ENCODE measurements at places on chromosomes 11 and 22. TPM values are rescaled to one million over a fixed set of nuclear protein-coding genes. Genes with fewer than 3 reads are reported as not detected.

- DNase-seq, result no peak
Observed at GRCh38 chr11:96162816-96163499, 180.0 kb downstream of the MAML2 start.

GRCh38 chr11:73177778-73178539, 35.8 kb upstream of the FCHSD2 start:
- DNase-seq, result no peak

DNA sequence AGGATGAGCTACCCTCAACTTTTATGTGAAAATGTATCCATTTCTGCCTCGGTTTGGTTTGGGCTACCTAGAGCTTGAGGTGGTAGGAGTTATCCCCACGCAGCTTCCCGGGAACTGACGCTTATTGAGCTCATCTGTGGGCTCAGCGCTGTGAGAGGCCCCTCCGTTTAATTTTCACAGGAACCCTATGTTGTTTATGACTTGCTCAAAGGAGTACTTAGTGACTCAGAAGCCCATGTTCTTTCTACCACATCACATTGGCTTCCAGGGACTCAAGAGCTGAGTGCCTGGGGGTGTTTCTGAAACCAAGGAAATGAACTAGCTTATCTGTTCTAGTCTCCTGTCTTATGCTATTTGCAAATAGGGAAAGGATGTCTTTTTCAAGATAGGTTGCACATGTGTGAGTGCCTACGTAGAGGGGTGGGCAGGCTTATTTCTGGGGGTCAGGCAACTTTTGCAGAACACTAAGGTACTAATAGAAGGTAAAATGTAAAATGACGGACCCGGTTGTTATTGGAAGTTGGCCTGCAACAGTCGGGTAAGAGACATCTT, 40.5 kb downstream of the MICAL2 start:
- DNase-seq, result no peak

DNA sequence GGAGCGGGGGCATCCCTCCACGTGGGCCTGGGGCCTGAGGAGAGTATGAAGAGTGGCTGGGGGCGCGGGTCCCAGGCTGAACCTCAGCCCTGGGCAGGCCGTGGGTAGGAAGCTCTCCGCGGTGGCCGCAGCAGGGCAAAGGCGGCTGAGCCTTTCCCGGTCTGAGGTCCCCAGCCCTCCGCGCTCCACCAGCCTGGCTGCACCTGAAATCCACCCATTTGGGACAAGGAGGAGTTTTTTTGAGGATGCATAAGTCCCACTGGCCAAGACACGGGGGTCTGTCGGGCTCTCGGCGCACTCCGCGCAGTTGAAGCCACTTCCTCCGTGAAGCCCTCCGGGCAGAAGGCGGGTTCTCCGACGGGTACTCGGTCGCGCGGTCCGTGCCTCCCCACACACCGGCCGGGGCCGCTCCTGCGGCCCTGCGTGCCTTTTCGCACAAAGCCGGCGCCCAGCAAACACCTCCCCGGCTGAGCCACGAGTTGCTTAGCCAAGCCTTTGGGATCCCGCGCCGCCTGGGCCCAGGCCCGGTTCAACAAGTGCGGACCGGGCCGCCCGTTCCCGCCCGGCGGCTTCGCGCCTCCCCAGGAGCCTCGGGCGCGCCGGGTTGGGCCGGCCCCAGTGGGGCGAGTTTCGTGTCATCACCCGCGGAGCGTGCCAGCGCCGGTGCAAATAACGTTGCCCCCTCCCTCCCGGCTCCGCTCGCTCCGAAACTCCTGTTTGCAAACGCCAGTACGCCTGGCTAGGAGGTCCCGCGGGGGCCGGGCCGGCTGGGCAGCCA, 666 bp upstream of the OVOL1 start:
- no peak for DNase-seq

ACCS gene
- 13.4 TPM for total RNA-seq

MB gene
- 5.3 TPM for total RNA-seq

OVCH2 gene
- not detected for total RNA-seq

GRCh38 chr11:44167046-44167445, 71.6 kb downstream of the EXT2 start:
- no peak for DNase-seq

OR8D4 gene
- total RNA-seq, result not detected

GRCh38 chr11:110199184-110199981, 97.0 kb downstream of the RDX start:
- no peak for DNase-seq

GRCh38 chr11:112437096-112437495, 176.4 kb upstream of the PLET1 start:
- DNase-seq, result no peak

DNA sequence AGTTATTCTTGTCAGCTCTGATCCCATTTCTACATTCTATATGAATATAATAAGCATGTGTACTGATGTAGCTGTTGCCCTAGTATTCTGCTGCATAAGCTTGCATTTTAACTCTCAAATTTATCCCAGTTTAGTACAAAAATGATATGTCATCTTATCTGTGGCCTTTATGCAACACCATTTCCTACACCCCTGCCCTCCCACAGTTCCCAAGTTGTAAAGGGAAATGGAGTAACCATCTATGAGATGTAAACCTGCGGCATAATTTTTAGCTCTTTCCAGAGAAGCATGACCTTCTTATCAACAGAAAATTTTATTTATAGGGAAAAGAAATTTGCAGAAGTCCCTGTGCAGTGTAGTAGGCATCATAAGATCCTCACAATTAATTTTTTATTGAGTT, 18.9 kb upstream of the CARD18 start:
- DNase-seq, result no peak

PGA5 gene
- not detected for total RNA-seq

GRCh38 chr22:35477911-35478582, 62.6 kb upstream of the RASD2 start:
- peak; percentile 94 for DNase-seq

DNA sequence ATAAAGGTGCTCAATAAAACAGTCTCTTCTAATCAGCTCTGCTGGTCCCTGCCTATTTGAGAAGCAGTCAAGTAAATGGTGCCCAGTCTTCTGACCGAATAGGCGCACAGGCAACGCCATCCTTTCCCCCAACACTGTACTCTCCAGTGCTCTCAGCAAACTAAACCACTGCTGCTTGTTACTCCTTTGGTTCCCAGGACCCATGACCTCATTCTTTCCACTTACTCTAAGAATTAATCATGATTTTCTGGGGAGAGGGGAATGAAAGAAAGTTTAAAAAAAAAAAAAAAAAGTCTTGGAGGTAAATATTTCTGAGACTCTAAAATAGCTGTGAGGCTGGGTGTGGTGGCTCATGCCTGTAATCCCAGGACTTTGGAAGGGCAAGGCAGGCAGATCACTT, 63.7 kb downstream of the SGSM3 start:
- no peak for DNase-seq

- DNase-seq, result no peak
Observed at GRCh38 chr11:35811783-35812182, 132.1 kb upstream of the LDLRAD3 start.

C11orf86 gene
- not detected for total RNA-seq

DNA sequence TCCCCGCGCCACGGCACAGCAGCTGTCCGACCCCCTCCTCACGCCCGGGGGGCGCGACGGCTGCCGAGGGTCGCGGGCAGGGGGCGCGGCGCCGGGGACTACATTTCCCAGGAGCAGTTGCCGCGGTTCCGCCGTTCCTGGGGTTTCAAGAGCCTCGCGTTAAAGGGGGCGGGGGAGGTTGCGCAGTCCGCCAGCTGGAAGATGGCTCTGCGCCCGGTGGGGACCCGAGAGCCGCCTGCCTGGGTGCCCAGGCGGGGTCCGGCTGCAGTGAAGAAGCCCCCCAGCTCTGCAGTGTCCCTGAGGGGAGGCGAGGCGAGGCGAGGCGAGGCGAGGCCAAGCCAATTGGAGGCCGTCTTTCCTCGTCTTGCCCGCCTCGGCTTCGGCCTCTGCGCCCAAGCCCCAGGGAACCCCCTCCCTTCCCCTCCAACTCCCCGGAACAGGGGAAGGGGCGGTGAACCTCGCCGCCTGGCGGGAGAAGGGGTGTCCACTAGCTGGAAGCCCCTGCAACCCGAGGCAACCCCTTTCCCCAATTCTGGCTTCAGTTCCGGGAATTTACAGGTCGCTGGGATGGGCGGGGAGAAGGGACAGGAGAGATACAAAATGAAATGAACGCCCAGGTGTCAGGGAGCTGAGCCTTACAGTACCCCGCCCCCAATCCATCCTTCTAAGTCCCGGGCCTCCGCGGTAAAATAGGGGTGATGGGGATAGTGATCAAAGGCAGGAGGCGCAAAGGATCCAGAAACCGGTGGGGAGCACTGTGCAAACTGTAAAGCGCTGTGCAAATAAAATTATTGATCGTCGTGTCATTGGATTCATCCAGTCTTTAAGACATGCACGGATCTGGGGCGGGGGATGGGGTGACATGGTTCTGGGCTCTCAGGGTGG, 5.2 kb upstream of the GCAT start:
- peak; percentile 47 for DNase-seq

GRCh38 chr11:103624708-103625623, 411.5 kb upstream of the DDI1 start:
- DNase-seq, result peak; percentile 88

GRCh38 chr11:77512092-77512491, 38.2 kb upstream of the PAK1 start:
- DNase-seq, result no peak

- DNase-seq, result no peak
Observed at GRCh38 chr11:43579919-43580276, 100.6 kb upstream of the HSD17B12 start.

DNA sequence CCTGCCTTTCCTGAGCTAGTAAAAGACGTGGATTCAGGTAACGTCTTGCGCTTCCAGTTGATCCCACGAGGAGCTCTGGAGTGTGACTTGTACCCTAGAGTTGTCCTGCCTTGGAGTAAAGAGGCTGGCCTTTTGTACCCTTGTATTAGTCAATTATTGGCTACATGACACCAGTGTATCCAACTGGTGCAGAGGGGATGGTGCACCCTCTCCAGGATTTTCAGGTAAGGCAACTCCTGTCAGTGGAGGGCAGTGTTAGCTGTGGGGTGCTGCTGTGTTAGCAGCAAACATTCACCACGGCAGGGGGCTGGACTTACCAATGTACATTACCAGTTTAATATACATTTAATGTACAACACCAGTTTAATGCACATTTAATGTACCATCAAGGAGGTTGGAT, 233.5 kb downstream of the MIAT start:
- DNase-seq, result peak; percentile 56

GRCh38 chr11:65058419-65059054, at the start of gene NAALADL1:
Gene NAALADL1, minus strand, starts transcription at chr11:65058553. Its CDS starts 32 bp downstream, at chr11:65058521.
- DNase-seq, result no peak

GRCh38 chr11:12815129-12815480, 140.9 kb downstream of the TEAD1 start:
- no peak for DNase-seq

GRCh38 chr11:61279934-61280659, 15.0 kb downstream of the VWCE start:
- no peak for DNase-seq

CRYAB gene
- 2.4 TPM for total RNA-seq

DNA sequence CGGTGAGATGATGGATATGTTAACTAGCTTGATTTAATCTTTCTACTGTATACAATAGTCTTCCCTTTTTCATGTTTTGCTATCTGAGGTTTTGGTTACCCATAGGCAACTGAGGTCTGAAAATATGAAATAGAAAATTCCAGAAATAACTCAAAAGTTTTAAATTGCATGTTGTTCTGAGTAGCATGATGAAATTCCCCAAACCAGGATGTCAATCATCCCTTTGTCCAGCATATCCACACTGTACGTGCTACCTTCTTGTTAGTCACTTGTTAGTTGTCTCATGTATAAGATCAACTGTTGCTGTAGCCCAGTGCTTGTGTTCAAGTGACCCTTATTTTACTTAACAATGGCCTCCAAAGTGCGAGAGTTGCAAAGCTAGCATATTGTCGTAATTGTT, 21.2 kb upstream of the OR10W1 start:
- DNase-seq, result no peak

DNA sequence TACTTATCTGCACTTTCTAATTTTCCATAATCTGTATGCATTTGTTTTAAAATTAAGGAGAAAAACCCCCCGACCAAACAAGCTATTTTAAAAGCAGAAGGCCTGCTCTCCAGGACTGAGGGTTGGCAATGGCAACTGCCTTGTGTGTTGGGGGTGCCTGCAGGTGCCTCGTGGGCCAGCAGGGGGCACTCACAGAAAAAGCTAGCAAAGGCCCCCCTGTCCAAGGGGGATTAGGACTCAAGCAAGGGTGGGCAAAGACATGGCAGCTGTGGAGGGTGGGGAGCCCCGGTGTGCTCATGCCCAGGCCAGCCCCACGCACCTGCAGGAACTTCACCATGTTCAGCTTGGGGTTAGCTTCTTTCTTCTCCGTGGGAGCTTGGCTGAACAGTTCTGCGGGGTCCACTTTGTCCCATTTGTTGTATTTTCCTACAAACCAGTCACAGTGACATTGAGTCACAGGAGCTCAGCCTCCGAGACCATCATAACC, 10.3 kb downstream of the TOP3B start:
- DNase-seq, result no peak

DNA sequence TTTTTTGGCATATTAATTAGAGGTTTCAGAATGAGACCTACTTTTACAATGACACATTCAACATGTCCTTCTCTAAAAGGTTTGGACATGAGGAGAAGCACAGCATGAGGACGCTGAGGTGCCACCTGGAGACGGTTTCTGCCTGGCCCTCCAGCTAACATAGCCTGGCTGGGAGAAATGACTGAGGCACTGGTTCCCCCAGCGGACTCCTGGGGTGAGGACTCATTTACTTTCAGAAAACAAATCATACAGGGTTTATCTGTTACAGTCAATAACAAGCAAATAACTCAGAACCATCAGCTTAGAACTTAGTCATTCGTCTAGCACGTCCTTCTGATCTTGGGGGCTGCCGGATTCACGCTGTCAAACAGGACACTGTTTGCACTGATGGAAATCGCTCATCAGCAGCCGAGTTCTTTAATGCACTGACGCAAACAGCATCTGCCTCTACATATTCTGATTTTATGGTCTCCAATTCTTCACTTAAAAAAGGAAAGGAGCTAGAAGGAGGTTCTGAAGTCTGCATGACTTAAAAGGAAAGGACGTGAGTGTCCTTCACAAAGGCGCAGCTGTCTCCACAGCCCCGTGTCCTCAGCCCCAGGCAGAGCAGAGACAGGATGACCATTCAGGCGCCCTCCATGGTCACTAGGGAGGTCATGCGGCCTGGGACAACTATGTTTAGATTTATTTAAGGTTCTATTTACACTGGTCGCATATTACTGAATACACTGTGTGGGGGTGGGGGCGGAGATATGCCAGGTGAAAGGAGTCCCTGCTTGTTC, 44.2 kb downstream of the CERK start:
- no peak for DNase-seq

DNA sequence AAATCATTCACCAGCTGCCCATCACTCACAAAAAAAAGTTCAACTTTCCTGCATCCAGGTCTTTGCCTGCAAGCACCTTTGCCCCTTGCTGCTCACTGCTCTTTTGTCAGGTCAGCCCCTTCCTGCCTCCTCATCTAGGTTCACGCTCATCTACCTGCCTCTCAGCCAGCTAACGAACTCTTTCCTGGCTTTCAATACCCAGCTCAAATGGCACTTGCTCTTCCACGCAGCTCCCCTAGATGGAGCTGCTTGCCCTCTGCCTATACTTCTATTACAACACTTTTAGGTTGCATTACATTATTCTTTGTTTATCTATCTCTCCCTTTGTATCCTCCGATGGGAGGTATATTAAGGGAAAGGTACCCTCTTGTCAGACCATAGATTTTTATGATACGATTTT, 78.9 kb upstream of the TBCEL start:
- DNase-seq, result no peak

GRCh38 chr22:19393704-19394103, 37.8 kb downstream of the HIRA start:
- DNase-seq, result no peak

Data from Caki2 (cell line).